Head of caudate nucleus (tissue), 42 donors: ENCODE measurements at places on chromosomes 5 and 9.

- DNase-seq: no peak
These were observed 25.5 kb downstream of the ASS1 start for GRCh38 chr9:130470269-130470668.

DNA sequence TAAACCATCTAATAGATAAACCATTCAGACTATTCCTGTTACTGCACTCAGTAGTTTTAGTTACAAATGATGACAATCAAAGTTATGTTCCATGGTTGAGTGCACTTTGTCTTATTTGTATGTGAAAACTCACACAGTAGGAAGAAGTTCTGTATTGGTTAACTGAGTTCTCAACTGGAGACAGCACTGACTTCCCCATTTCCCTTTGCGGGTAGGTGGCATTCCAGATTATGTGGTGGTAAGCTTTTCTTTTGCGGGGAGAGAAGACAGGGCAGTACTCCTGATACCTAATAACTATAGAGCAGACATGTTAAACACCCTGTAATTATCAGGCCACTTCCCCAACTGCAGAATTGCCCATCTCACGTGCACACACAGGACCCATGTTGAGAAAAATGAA, 24.4 kb downstream of the TARS1 start:
- DNase-seq: no peak

DNA sequence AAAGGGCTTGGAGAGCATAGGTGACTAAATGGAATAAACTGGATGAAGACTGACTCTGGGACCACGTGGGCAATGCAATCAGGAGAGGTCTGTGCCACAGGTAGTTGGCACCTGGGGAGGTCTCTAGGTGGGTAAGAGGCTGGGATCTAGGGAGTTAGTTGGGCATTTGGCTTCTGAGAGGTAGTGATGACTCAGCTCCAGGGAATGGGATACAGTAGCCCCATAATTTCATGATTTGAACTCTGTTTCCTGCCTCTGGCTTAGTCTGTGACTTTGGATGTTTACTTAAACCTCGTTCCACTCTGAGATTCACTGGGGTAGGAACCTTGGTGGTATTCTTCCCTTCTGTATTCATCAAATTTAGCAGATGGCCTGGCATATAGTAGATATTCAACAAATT, 240.8 kb downstream of the KIF4B start:
- no peak for DNase-seq

- no peak for DNase-seq
These were observed 53.7 kb upstream of the FAM120A start for GRCh38 chr9:93397661-93398373.

DNA sequence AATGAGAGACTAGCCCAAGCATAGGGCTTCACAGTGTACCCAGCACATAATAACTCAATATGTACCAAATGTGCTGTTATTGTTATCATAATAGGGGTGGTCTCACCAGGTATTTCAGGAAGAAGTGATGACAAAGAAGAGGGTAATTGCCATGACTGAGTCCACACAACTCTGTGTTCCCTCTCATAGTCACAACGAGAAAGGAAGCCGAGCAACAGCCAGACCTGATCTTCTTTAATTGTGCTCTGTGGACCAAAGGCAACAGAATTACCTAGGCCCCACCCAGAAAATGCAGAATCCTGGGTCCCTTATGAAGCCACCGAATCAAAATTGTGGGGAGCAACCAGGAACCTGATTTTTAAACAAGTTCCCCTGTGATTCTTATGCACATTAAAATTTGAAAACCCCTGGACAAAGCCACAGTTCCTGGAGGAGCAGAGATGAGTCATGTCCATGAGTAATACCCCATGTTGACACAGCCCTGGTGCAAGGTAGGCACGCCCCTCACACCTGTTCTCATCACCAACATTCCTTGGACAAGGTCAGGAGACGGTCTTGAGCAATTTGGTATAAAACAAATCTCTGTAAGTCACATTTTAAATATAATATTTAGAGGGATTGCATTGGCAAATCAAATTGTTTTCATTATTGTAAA, 5.2 kb downstream of the FGF1 start:
- DNase-seq: no peak

GRCh38 chr5:7770436-7770835, 80.5 kb downstream of the CFAP90 start:
- no peak for DNase-seq

DNA sequence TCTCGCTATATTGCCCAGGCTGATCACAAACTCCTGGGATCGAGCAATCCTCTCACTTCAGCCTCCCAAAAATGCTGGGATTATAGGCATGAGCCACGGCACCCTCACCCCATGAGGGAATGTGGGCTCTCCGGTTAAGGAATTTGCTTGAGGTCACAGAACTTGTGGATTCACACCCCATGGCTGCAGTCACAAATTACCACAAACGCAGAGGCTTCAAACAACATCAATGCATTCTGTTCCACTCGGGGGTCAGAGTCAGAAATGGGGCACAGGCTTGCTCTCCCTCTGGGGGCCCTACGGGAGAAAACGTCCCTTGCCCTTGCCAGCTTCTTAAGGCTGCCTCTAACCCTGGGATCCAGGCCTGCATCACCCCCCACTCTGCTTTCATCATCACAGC, 12.2 kb upstream of the SPINK4 start:
- no peak for DNase-seq

DNA sequence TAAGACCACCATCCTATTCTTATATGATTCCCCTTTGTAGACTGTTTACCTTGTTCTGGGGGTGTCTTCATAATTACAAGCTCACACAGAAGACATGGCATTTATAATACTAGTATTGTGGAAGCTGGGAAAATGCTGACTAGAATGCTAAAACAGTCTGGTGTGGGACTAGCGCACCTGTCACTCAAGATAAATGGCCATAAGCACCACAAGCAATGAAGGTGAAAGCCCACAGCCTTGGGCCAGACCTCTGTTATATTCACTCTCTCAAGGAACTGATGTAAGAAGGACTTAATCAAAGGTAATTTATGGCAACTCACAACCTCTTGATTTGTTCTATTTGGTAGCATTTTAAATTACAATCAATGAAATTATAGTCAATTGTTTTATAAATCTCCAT, 721.5 kb downstream of the SEMA5A start:
- no peak for DNase-seq

- DNase-seq: no peak
These were observed 1.8 kb downstream of the DND1 start for GRCh38 chr5:140671472-140672125.

- no peak for DNase-seq
These were observed 69.7 kb downstream of the MED10 start for GRCh38 chr5:6308683-6309082.

- peak; percentile 68 for DNase-seq
These were observed 210.2 kb downstream of the DAB2IP start for GRCh38 chr9:121861501-121862180.

- no peak for DNase-seq
These were observed 322.1 kb downstream of the FAM170A start for GRCh38 chr5:119951330-119951934.

DNA sequence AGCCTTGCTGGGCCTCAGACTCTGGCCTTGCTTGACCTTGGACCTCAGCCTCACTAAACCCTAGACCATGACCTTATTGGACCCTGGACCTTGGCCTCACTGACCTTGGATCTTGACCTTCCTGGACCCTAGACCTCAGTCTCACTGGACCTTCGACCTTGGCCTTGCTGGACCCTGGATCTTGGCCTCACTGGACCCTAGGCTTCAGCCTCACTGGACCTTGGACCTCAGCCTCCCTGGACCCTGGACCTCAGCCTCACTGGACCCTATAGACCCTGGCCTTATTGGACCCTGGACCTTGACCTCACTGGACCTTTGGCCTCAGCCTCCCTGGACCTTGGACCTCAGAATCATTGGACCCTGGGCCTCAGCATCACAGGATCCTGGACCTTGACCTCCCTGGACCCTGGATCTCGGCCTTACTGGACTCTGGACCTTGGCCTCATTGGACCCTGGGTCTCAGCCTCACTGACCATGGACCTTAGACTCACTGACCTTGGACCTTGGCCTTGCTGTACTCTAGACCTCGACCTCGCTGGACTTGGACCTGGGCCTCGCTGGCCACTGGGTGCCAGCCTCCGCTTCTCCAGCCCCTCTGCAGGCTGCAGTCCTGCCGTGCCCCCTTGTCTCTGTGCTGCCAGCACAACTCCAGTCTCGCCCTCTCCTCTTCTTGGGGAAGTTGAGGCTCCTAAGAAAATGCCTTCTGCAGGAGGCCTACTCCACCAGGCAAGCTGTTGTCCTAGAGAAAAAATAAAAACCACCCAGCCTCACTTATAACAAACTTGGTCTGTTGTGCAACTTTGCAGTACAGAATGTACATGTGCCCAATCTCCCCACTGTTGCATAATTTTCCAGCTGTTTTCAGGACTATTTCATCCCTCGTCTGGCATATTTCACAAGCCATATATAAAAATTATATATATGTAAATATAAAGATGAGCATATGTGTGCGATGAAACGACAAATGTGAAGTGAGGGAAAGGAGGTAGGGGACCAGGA, 11.0 kb upstream of the ADAMTS2 start:
- DNase-seq: no peak

GRCh38 chr5:112203229-112203628, 215.8 kb downstream of the EPB41L4A start:
- no peak for DNase-seq

DNA sequence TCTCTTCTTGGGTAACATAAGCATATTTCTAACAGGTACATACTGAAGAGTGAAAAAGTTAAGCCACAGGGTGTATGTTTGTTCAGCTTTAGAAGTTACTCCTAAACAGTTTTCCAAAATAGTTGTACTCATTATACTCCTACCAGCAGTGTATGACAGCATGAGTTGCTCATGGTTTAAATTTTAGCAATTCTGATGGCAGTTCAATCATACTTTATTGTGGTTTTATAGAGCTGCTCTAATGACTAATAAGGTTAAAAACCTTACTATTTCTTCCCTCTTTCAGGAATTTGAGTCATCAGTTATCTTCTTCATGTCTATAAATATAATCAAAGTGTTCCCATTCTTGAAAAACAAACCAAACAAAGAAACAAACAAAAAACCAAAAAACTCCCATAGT, 81.5 kb downstream of the CAAP1 start:
- DNase-seq: no peak

GRCh38 chr5:144395704-144396103, 225.0 kb downstream of the KCTD16 start:
- DNase-seq: no peak

DNA sequence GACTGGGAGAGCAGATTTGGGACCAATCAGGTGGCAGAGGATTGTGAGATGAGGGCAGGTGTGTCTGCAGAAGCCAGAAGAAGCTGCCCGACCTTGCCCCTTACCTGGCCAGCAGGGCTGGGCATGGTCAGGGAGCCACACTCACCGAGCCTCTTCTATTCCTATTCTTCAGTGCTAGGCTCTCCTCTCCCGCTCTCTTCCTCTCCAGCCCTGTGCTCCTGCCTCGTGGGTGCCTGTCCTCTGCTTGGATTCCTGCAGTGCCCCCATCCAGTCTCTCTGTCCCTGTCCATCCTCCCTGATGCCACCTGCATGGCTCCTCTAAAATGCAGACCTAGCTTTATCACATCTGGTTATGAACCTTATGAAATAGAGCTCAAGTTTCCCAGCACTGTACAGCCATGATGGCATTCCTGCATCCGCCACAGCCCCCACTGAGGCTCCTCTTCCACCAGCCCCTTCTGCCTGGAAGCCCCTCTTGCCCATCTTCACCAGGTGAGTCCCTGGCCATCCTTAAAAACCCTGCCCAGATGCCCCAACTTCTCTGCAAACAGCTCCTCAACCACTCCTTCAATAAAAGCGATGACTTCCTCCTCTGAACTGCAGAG, 8.2 kb downstream of the UBE2QL1 start:
- DNase-seq: no peak

DNA sequence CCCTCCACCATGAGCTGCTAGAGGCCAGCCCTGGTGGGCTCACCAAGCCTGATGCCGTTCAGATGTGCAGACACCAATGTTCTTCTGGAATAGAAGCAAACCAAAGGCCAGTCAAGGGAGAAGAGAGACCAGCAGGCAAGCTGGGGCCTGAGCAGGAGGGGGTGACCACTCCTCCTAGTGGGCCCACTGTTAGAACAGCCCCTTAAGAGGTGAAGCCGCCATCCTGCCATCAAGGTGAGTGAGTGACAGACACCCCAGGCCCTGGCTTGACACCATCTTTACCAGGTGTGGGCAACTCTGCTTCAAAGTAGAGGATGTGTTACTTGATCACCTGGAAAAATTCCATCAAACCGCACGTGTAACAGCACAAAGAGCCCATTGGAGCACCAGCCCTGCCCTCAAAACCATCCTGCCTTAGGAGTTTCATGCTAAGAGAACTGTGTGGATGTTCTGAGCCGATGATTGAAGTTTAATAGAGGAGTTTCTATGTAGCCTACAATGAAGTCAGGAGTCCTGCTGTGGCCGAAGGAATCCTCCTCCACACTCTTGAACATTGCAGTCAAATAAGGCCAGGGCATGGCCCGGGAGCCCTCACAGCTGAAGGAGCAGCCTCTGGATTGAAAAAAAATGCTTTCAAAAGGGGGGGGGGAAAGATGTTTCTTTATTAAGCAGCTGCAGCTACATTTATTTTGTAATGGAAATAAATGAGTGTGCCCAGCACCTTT, 20.8 kb downstream of the AMBP start:
- DNase-seq: no peak

- no peak for DNase-seq
These were observed 68.7 kb downstream of the ACTL7B start for GRCh38 chr9:108786901-108787689.

GRCh38 chr5:58711965-58712364, 129.1 kb downstream of the RAB3C start:
- no peak for DNase-seq

DNA sequence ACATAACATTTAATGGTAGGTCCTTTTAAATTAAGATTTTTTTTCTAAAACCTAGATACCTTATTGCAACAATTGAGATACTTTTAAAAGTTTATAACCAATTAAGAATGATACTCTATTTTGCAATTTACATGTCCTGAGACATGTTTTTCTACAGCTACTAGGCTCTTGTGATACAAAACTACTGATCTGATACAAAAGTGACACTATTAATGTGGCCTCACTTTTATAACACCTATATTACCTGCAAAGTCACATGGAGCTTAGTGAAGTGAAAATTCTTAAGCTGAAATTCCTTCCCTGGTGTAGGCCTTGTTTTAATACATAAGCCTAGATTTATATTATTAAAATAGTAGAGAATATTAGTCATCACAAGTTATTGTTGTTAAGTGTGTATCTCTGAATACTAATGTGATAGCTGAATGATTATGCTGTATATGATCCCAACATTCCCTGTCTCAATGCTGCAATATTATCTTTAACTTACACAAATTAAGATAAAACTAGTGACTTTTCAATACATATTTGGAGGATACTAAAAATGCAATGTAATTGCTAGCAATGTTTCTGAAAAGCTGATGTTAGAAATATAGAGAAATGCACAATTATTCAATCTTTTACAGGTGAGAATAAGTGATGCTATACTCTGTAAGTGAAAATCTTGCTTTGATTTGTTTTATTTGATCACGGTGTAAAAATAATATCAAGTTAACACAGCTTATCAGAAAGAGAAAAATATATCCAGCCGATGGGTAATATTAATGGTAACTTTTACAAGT, 2.6 kb downstream of the NFIB start:
- DNase-seq: no peak

DNA sequence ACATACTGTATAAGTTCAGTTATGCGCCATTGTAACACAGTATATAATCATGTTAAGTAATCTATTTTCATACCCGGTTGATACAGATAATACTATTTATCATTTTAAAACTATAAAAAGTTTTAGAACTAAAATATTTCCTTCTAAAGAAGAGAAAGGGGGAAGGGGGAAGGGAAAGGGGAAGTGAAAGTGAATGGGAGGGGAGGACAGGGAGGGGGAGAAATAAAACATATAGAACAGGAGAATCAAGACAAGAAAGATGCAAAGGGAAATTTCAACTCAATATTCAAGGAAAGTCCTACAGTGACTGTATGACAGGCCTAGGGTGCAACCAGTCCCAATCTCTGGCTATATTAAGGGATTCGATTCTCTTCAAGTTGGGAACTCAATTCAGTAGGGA, 1278.8 kb downstream of the MAT2B start:
- DNase-seq: no peak
